ENCODE measurements at places on chromosomes 7 and 10.

GRCh38 chr10:23448802-23449570 lies 10.1 kb downstream of the OTUD1 start:
- no peak for DNase-seq

- no peak for DNase-seq
These were observed 1.3 kb upstream of the VDAC2 start for GRCh38 chr10:75209086-75209920.

DNA sequence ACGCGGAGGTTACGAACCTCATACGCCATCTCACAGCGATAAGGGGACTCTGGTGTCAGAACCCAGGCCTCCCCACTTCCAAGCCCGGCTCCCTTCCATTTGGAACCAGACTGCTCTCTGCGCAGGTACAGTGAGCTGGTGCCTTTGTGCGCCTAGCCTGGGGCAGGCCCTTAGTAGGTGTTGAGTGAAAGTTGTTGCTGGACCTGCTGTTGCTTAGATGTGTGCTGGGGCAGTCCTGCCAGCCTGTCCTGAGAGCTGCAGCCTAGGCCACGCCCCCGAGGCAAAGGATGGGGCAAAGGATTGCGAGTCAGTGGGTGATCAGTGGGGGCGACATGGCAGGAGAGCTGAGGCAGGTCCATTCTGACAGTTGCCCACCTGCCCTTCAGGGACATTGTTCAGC lies 72.5 kb upstream of the BTBD16 start:
- DNase-seq = no peak

DNA sequence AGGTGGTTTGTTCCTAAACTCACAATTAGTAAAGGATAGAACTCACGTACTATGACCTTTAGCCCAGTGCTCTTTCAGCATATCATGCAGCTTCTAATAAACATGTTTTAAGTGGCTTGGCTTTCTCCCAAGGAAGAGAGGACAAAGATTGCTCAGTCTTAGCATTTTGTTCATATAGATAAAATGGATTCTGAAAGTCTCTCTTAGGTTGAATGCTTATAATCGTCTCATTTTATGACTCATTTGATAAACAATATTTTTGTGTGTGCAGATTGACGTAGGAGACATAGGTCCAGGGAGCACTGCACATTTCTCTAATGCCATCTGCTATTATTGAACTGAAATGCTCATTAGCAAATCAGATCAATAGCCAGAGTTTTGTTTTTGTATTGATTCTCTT lies 44.8 kb downstream of the GNAT3 start:
- DNase-seq = no peak

DNA sequence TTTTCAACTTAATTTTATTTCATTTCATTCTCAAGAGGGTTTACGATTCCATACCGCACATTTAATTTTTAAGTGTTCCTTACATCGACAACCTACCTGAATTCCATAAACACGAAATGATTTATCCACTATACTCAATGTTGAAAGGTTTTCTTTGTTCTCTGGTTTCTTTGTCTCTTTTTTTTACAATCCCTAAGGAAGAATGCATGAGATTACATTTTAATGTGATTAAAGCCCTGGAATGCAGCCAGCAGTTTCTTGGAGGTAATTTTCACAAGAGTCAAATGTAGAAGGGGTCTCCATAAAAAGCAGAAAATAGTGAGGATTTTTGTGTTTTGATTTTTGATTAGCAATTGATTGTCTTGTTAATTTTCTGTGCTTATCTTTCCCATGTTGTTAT lies 59.2 kb upstream of the ADCY1 start:
- DNase-seq = no peak

- DNase-seq = no peak
These were observed 31.8 kb upstream of the ELFN1 start for GRCh38 chr7:1638215-1638661.

- DNase-seq = no peak
These were observed 928 bp upstream of the CSTF2T start for GRCh38 chr10:51700228-51700817.
